ENCODE measurements at places on chromosomes 5 and 9. TPM values are rescaled to one million over a fixed set of nuclear protein-coding genes. Genes with fewer than 3 reads are reported as not detected.
A peak's percentile ranks its signal among the peaks of the same experiment; 100 is the strongest.

The ZNF608 gene
- total RNA-seq, result 7.5 TPM

GRCh38 chr5:133969654-133970324, 1.4 kb upstream of the C5orf15 start:
- DNase-seq, result no peak

DNA sequence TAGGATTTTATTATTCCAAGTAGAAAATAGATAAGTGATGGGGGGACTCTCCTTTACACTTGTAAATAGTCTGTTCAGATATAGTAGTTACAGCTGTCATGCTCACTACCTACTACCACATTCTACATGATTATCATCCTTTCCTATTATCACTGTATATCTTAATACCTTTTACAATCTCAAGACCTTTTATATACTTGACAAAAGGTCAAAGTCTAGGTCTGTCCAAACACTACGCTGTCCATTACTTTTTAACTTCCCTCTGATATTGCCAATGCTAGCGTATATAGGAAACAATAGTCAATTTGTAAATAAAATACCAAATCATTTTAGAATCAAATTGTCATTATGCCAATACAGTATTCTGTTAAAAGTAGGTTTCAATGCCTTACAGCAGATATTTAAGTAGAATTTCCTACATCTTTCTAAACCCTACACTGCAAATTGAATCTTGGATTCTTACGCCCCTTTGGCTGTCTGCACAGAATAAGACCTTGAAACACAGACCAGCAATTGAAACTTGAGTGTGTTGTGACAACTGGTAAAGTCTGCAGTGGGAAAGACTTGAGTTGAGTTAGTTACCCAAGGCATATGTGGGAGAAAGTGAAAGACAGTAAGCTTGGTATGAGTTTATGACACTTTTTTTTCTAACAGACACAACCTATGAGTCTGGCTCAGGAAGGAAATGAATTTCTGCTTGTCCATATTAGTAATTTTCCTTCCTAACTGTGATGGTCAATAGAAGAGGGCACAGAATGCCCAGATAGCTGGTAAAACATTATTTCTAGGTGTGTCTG, 827.6 kb upstream of the ACO1 start:
- no peak for DNase-seq

GRCh38 chr9:77975806-77976205, 55.8 kb downstream of the GNAQ start:
- DNase-seq, result no peak

GRCh38 chr5:37714756-37715155, 125.1 kb downstream of the GDNF start:
- DNase-seq, result no peak

DNA sequence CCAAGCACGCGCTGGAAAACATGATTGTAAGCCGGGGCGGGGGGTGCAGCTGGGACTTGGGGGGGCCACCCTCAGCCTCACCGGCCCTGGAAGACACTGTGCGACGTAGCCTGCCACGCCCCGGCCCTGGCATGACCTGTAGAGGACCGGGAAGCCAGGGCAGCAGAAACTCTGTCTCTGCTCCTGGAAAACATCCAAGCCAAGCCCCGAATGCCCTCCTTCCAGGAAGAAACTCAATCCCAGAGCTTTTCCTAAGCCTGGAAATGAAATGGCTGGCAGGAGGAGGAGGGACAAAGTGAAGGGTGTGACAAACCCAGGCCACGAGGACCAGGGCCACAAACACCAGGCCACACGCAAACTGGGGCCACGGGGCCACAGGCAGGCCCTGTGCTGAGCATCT, 55.4 kb downstream of the KCNT1 start:
- DNase-seq, result no peak

GRCh38 chr9:109506097-109506712, 8.1 kb upstream of the PTPN3 start:
- no peak for DNase-seq

GRCh38 chr5:173392172-173392571, 64.0 kb upstream of the STC2 start:
- DNase-seq, result no peak

- no peak for DNase-seq
Observed at GRCh38 chr5:105882956-105883481, 1787.7 kb downstream of the EFNA5 start.

DNA sequence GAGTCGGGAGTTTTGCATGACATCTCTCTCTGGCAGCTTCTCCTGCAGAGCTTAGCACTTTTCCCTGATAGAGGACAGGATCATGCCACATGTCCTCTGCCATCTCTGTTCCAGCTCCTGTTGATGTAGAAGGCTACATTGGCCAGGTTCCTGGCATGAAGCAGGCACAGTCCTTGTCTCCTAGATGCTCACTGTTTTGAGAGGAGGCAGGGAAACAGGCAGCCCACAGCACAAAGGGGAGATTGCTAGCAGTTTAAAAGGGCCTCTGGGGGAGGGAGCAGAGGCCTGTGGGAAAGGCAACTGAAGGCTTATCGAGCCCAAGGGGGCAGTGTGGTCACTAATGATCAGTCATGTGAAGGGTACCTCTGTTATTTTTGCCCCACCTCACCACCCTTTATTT, 10.7 kb downstream of the ARHGAP26 start:
- no peak for DNase-seq

- no peak for DNase-seq
Observed at GRCh38 chr5:75614176-75614575, 2.9 kb downstream of the ANKDD1B start.

GRCh38 chr5:98638701-98639100, 134.8 kb upstream of the RGMB start:
- DNase-seq, result peak; percentile 43
